ENCODE measurements at places on chromosomes 13 and 19.

- peak; percentile 83 for DNase-seq
These were observed 23.3 kb downstream of the NOTCH3 start for GRCh38 chr19:15177269-15178116.

DNA sequence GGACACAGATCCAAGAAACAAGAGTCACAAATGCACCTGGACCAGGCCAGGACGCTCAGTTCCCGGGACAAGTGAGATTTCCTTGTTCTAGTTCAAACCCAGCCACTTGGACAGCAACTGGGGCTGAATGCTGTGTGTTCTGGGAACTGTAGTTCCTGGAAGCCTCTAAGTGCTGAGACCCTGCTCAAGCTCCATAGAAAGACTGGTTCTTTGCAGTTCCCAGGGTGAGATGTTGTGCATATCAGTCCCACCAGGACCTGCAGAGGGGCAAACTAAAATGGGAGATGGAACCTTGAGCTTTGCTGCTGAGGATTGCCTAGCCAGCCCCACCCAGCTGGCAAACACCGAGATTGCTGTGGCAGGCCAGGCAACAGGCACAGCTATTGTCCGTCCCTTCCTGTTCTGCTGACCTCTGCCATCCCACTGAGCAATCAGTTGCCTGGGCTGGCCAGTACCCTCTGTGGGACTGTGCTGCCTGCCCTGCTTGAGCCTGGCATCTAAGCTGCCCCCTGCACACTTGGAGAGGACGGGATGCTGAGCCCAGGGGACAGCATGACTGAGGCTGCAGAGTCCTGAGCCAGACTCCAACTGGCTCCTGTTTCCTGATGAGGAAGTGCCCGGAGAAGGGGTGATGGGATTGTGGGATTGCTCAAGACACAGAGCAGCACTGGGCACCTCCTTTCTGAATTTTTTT is 1.4 kb upstream of the GIPC1 start:
- no peak for DNase-seq

- DNase-seq: no peak
These were observed 52.4 kb upstream of the SOX21 start for GRCh38 chr13:94764576-94765321.

GRCh38 chr13:98675066-98675465 is 77.4 kb downstream of the SLC15A1 start:
- no peak for DNase-seq

- DNase-seq: peak; percentile 65
These were observed 57.9 kb upstream of the C1QTNF9 start for GRCh38 chr13:24251525-24251924.

DNA sequence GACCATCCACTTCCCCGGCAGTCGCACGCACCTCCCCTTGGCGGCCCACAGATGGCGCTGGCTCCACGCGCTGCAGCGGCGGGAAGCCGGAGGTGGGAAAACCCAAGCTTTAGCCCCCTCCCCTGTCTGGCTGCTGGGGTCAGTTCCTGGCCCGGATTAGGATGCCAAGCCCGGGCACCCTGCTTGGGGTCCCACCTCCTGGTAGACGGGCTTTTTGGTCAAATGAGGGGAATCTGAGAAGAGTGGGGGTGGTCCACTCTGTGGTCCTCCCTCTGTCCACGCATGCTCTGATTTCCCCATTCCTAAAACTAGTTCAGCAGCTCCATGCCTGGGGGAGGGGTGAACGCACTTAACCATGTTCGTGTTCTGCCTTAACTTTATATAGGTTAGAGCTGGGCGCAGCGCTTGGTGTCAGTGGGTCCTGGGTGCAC is 8.1 kb upstream of the ADGRE2 start:
- DNase-seq: peak; percentile 12

DNA sequence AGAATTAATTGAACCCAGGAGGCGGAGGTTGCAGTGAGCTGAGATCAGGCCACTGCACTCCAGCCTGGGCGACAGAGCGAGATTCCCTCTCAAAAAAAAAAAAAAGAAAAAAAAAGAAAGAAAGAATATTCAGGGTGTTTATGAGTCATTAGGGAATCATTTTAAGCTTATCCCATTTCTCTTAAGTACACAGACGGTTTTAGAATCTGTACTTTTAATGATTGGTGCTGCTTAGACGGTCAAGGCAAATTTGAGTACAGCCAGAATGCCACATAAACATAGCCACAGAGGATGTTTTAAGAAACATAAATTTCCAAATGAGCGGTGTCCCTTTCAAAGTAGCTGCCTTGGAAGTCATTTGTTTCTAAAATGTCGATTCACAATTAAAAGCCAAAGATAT is 2.6 kb downstream of the SPRYD7 start:
- no peak for DNase-seq

GRCh38 chr19:16190736-16191135 is 5.5 kb downstream of the FAM32A start:
- no peak for DNase-seq

DNA sequence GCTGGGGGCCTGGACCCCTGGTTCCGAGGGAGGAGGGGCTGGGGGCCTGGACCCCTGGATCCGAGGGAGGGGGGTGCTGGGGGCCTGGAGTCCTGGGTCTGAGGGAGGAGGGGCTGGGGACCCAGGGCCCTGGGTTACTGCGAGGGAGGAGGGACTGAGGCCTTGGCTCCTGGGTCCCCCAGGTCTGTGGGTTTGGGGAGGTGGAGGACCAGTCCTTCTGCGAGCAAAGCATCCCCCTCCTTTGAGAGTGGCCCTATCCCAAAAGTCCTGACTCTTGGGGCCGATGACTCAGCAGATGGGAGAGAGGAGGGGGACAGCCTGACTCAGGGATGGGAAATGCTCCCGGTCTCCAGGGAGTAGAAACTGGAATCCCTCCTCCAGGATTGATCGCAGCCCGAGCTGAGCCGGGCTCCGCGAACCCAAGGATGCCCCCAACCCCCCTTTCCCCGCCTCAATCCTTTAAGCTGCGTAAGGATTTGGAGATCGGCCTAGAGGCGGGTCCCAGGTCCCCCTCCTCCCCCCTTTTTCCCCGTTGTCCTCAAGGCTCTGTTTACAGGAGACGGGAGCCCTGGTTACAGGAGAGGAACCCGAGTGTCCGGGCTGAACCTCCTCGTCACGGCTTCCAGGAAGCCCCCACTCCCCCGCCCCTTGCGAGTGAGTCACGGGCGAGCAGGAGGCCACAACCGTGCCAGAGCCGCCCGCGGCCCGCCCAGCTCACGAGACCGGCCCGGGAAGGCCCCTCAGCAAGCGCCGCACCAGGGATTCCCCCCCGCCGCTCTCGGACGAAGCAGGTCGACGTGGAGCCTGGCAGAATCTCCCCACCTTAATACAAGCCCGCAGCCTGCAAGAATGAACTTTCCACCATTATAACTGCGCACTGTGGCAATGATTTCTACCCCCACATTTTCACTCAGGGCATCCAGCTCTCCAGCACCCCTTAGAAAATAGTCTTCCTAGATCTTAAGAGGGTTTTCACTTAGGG is 3.0 kb upstream of the ZFP36 start:
- peak; percentile 92 for DNase-seq

GRCh38 chr19:22606212-22606553 is 27.9 kb upstream of the ZNF492 start:
- no peak for DNase-seq

DNA sequence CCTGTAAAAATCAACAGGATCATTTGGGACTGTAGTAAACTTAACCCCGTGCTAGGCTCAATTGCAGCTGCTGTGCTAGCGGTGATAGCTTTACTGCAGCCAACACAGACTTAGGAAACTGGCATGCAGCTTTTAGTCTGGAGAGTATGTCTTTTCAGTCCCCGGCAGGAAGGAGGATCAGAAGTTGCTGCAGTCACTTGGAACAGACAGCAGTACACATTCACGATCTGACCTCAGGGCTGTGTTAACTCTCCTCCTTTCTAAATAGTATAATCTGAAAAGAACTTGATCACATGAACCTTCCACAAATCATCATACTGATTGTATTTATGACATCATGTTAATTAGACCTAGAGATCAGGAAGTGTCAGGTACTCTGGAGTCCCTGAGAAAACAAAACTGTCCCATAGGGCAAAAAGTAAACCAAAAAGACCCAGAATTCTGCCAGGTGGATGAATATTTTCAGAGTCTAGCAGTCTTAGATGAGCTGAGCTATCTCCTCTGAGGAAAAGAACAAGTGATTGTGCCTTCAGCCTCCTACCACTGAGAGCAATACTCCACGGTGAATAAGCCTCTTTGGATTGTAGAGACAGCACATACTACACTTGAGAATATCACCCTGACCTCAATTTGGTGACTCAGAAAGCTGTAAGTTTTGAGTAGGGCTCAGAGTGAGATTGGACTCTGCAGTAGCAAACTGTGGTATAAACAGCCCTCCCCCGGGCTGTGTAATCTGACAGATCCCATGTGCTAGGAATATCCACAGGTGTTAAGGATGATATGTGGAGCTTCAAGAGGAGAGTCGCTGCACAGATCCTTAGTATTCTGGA is 181.0 kb upstream of the GPR12 start:
- no peak for DNase-seq

DNA sequence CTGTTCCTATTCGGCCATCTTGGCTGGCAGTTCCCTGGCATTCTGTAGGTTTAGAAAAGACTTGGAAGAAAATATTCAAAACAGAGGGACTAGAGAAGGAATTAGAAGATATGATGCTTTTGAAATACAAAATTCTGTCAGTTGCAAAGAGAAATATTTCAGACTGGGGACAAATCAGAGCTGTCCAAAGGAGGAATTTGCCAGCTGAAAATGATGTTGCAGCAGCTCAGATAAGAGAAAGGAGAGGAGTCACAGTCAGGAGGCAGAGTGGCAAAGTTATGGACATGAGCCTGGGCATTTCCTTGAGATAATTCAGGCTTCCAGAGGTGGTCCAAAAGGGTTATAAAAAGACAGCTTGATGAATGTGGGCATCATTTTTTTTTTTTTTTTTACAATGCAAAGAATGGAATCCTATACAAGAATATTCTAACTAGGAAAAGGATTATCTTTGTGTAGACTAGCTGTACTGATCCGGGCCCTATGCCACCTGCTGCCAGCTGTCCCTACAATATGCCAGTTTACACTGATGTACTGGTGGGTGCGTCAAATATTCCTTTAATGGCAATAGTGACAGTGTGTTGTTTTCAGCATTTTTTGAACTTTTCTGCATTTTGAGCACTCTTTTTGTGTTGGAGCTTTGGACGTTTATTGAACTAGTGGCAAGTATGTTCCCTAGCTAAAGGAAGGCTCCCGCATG is 31.8 kb upstream of the CBY2 start:
- no peak for DNase-seq

DNA sequence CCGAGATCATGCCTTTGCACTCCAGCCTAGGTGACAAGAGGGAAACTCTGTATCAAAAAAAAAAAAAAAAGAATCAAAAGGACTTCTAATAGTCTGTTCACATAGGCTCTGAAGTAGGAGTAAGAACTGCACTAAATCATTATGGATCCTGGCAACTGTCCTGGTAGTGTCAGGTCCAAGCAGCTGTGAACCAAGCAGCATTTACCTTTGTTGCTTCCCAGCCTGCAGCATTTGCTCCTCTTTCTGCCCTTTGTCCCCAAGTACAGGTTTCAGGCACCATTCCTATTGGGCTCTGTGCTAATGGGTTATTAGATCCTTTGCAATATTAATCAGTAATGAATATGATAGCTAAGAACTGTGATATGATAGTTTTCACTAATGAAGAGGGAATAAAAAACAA is 77.4 kb upstream of the NBEA start:
- DNase-seq: no peak

DNA sequence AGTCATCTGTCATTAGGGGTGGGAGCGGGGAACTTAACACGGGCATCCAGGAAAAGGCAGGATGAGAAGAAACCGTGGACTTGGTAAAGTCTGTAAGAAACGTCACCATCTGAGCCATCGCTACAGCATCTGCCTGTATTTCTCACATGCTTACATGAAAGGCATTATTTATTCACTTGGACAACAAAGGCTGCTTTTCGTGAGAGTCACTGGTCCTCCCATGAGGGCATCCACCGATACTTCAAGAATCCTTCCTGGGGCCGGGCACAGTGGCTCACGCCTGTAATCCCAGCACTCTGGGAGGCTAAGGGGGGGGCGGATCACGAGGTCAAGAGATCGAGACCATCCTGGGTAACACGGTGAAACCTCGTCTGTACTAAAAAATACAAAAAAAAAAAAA is 16.1 kb downstream of the ZNF446 start:
- DNase-seq: no peak

GRCh38 chr13:40352380-40352778 is 314.1 kb downstream of the FOXO1 start:
- no peak for DNase-seq

DNA sequence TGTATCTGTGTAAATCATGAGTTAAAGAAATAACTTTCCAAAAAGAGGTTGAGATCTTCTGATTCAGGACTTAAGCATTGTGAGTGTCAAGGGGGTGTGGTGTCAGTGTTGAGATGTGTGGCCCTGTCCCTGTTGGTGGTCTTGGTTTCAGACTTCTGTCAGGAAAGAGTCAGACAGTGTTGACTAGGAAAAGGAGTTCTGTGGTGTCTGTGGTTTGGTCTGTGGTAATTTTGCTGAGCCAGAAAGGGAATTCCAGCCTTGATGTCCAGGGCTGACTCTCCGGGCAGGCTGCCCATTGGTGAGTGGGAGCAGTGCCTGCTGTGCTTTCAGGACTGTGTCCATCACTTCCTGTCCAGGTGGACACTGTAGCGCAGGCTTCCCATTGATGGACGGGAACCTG is 39.8 kb upstream of the IGFL4 start:
- no peak for DNase-seq

DNA sequence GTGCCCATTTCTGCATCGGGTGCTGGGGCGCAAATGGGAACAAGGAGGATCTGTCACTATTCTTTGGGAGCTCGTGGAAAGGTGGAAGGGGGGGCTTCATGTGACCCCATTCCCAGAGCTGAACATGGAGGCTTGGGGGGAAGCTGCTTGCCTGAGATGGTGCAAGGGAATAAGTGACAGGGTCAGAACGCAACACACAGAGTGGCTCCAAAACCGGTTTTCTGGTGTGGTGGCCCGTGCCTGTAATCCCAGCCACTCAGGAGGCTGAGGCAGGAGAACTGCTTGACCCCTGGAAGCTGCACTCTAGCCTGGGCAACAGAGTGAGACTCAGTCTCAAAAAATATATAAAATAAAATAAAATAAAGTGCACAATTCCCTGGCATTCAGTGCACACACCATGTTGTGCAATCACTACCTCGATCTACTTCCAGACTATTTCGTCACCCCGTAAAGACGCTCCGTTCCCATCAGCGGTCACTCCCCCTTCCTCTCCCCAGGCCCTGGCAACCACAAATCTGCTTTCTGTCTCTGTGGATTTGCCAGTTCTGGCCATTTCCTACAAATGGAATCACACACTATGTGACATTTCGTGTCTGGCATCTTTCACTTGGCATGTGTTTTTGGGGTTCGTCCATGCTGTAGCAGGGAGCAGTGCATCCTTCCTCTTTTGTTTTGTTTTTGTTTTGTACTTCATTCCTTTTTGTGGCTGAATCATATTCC is 18.2 kb upstream of the COMP start:
- DNase-seq: no peak

DNA sequence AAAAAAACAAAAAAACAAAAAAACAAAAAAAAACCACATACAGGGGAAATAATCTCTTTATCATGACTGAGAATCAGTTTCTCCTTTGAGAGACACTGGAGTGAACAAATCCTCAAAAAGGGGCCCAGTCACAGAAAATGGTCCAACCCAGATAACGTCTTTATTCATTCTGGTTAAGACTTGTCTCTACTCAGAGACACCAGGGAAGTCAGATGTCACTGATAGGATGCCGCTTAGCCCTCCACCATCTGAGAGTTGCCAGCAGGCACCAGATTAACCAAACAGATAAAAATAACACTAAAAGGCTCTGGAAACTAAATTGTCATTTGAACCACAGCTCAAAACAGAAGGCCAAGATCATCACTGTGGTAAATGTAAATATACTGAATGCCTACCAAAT is 1163.4 kb upstream of the ATXN8OS start:
- DNase-seq: no peak

GRCh38 chr13:99215184-99215830 is 14.7 kb downstream of the UBAC2 start:
- DNase-seq: no peak

GRCh38 chr19:4636151-4636717 is 3.1 kb upstream of the TNFAIP8L1 start:
- peak; percentile 81 for DNase-seq
